ENCODE measurements at places on chromosomes 7 and 10. TPM values are rescaled to one million over a fixed set of nuclear protein-coding genes. Genes with fewer than 3 reads are reported as not detected.

The NOS3 gene
- polyA plus RNA-seq = 8.7 TPM

The CPXM2 gene
- polyA plus RNA-seq = 4.6 TPM

The CDC14C gene
- polyA plus RNA-seq = 0.08 TPM

The MRPS33 gene
- 85.6 TPM for polyA plus RNA-seq

The LGI1 gene
- polyA plus RNA-seq = 7.0 TPM

The CABCOCO1 gene
- 2.8 TPM for polyA plus RNA-seq

The SPDYE9 gene
- 1.5 TPM for polyA plus RNA-seq

The OPN1SW gene
- polyA plus RNA-seq = 2.2 TPM

DNA sequence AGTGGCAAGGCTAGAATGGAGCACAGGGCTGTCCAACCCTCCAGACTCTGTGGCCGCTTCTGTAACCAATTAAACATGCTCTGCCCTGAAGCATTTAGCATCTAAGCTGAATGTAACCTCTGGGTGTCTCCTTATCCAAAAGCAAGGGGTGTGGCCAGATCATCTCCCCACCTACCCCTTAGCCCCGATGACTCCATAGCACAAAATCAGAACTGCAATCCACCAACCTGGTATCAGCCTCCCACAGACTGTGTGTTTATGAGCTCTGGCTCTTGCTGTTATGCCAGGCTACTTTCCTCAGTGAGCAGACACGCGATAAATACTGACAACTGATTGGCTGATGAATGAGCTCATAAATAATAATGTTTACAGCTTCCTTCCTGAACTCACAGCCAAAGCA lies 3.2 kb downstream of the FRMD4A start:
- DNase-seq = no peak

GRCh38 chr10:29688230-29688661 lies 53.5 kb upstream of the SVIL start:
- peak; percentile 82 for DNase-seq

DNA sequence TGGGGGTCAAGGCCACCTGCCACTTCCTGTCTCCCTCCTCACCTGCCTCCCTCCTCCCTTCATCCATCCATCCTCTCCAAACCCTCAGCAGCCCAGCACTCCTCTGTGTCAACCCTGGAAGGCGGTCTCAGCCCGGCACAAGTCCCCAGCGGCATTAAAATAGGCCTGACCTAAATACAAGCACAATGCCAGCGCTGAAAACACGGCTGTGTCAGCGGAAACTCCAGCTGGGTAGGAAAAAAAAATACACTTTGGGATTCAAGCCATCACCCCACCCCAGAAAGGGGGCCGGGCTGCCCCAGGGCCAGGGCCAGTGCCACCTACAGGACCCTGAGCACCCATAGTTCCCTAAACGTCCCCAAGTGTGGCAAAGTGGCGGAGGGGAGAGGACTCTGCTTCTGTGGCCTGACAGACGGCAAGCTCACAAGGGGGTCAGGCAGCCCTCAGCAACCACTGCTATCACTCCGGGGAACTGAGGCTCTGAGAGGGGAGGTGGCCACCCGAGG lies 22.7 kb upstream of the GTF2IRD1 start:
- no peak for DNase-seq

DNA sequence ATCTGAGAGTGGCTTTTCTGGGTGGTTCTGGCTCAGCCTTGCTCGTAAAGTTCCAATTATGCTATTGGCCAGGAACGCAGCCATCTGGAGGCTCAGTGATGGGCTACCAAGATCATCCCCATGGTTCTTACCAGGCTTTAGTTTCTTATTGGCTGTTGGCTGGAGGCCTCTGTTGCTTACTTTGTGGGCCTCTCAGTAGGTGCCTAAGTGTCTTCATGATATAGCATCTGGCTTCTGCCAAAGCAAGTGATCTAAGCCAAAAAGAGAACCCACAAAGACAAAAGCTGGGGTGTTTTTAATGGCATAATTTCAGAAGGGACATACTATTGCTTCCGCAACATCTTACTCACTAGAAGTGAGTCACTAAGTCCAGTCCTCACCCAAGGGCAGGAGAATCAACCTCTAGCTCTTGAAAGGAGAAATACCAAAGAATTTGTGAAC lies 132.0 kb upstream of the MDFIC start:
- DNase-seq = no peak

DNA sequence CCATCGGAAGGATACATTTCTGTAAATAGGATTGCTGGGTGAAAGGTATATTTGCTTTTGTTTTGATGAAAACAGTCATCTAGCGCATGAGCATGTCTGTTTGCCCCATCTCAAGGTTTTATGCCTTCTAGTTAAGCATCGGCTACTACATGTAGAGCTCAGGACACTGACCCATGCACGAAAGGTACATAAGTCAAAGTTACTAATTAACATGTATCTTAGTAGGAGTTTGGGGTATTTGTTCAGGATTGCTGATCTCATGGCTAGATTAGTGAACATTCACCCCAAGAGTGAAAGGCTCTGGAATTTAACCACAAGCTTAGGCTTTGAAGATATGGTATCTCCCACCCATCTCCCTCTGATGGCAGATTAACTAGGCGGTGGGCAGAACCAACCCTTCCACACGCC lies 91.5 kb downstream of the RBM20 start:
- DNase-seq = no peak

DNA sequence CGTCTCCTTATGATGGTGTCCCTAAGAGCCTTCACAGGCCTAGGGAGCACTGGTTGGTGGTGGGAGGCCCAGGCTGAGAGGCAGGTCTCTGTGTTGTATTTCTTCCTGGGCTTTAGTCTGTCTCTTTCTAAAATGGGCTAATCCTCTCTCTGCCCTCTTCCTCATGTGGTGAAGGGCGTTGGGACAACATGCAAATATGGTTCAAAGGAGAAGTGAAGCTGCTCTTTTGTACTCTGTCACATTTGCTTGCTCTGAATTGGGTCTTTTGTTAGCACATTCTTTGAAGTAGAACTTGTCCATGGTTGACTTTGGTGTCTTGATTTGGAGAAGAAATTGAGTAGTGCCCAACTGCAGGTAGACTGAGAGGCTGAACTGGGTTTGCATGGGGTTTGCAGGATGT lies 814 bp downstream of the HK1 start:
- no peak for DNase-seq

DNA sequence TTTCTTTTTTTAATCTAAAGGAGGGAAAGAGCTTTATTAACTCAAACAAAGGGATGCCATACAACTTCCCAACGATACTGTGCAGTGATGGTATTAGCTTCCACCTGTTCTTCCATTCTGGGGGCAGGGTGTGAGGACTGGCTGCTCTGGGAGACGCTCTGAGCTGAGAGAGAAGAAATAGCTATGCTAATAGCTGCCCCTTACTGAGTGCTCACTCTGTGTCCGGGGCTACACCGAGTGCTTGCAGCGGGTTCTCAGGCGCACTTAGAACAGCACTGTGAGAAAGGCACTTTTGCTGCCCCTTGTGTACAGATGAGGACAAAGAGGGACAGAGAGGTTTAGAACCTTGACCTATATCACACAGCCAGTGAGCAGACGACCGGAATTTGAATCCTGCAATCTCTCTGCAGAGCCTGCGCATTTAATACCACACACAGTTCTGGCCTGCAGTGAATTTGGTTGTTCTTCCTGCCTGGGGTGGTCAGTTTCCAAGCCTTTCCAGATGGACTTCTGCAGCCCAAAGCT lies 142.2 kb downstream of the PLPP4 start:
- DNase-seq = no peak

GRCh38 chr10:64426745-64427144 lies 905.5 kb downstream of the REEP3 start:
- no peak for DNase-seq

- DNase-seq = no peak
Measured at GRCh38 chr7:7257899-7258692, 75.8 kb downstream of the C1GALT1 start.
